ENCODE measurements at places on chromosomes 2 and 18. TPM values are rescaled to one million over a fixed set of nuclear protein-coding genes. Genes with fewer than 3 reads are reported as not detected.
A peak's percentile ranks its signal among the peaks of the same experiment; 100 is the strongest.

Gene ANKAR
- polyA plus RNA-seq = 19.2 TPM

Gene IL1R1
- polyA plus RNA-seq = 111 TPM

Gene AMER3
- polyA plus RNA-seq = not detected

Gene EN1
- polyA plus RNA-seq = not detected

Gene ABCB11
- polyA plus RNA-seq = 0.02 TPM

- no peak for DNase-seq
Measured at GRCh38 chr18:46319783-46320182, 215.6 kb downstream of the HAUS1 start.

GRCh38 chr18:57814555-57814954 lies 11.4 kb upstream of the ATP8B1 start:
- no peak for DNase-seq

- DNase-seq = no peak
Measured at GRCh38 chr2:229088517-229088913, 182.6 kb downstream of the PID1 start.

GRCh38 chr2:66445925-66446871 lies 11.3 kb downstream of the MEIS1 start:
- DNase-seq = peak; percentile 72

- peak; percentile 67 for DNase-seq
Measured at GRCh38 chr2:237128026-237128703, 42.5 kb downstream of the COPS8 start.

DNA sequence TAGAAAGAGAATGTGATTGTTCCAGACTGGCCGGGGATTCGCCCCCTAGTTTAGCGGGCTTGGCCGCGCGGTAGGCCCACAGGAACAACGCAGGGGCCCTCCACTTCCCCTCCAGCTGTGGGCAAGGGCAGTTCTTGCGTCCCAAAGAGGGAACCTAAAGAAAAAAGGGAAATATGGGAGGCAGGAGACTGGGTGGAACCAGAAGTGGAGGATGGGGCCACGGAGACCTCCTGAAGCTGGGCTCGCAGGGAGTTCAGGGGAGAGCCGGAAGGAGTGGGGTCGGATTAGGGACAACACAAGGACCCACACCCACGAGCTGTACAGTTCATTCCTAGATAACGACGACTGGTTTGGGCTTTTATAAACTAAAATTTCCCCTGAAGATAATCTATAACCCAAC lies 18.2 kb downstream of the GNLY start:
- peak; percentile 68 for DNase-seq

- DNase-seq = peak; percentile 91
Measured at GRCh38 chr2:46847185-46847710, 68.4 kb downstream of the MCFD2 start.

DNA sequence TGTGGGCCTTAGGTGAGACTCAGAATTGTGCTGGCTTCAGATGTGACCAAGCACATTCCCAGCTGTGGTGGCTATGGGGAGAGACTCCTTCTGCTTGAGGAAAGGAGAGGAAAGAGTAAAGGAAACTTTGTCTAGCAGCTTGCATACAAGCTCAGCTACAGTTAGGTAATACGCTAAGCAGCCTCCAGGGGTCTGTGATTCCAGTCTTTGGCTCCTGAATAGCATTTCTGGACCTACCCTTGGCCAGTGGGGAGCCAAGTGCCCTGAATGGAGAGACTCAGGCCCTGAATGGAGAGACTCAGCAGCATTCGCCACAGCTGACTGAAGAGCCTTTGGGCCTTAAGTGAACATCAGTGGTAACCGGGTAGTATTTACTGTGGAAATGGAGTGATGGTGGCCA lies 227.4 kb upstream of the CDH7 start:
- no peak for DNase-seq

DNA sequence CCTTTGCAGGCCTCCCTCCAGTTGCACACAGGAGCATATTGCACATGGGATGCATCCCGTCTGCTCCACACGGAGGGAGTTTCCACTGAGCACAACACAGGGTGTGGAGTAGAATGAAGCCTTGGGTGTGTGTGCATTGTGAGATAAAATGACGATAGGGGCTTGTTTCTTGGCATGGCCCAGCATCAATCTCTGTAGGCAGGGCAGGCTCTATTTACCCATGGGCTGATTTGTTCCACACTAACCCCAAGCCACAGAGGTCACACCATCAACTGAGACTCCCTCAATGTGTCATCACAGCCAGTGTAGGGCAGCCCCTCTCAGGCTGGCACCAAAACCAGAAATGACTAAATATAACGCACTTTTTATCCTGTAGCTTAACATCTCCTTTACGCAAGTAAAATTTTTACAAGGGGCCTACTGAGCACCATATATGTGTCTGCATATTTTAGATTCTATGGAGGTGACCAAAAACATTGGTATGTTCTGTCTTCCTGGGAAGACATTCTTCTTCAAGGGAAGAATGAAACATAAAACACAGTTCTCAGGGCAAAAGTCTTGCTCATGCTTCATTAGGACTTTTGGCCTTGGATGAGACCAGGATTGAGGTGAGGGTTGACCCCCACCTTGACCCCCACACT lies 2.7 kb upstream of the GKN1 start:
- DNase-seq = no peak

DNA sequence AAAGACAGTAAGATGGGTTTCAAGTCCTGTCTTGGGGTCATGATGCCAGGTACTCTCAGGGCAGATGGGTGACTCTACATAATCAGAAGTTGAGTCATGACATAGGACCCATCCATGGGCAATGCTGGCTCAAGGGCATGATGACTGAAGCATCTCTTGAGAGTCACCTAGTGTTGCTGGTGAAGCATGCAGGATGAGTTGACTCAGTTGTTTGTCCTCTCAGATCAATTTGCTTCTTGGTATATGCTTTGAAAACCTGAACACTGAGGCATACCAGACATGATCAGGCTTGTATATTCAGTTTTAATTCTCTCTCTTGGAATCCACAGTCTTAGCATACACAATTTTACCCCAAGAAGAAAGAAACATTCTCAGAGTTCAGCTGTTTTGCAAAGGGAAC lies 658.9 kb upstream of the NXPH2 start:
- no peak for DNase-seq

DNA sequence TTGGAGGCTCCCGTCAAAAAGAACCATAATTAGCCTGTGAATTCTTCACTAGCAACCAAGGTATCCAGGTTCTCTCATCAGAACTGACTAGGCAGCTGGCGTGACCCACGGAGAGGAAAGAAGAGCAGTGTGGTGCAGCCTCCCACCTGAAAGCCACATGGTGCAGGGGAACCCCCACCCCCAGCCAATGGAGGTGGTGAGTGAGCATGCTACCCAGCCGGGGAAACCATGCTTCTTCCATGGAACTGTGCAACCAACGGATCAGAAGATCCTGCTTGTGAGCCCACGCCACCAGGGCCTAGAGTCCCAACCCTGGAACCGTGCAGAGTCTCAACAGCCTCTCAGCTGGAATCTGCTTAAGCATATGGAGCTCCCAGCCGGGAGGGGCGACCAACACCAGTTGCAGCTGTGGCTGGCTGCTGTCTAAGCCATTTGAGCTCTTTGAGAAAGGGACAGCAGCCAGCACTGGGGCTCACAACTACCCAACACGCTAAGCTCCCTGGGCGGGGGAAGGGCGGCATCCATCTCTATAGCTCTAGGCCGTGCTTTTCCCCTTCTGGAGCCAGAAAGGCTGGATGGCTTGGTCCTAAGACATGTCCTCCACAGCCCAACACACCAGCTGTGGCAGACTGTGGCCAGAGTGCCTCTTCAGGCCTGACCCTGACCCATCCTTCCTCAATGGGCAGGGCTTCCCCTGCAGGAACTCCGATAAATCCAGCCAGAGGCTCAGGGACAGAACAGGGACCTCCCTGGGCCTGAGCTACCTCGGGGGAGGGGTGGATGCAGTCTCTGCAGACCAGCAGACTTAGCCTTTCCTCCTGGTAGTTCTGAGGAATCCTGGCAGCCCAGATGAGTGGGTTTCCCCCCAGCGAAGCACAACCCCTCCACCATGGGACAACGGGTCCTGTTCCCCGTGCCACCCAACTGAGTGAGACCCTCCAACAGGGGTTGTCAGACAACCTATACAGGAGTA lies 151.4 kb upstream of the NXPH2 start:
- DNase-seq = no peak

- peak; percentile 68 for DNase-seq
Measured at GRCh38 chr2:218002845-218003180, at the start of gene TNS1. Gene TNS1, minus strand, starts transcription at chr2:218002995. Its CDS starts 123 bp downstream, at chr2:218002872.

All from left lung (tissue), 14 donors.